PC-9 (cell line): ENCODE measurements at places on chromosomes 13 and 19. TPM values are rescaled to one million over a fixed set of nuclear protein-coding genes. Genes with fewer than 3 reads are reported as not detected.

The COMMD6 gene
- 117 and 118 TPM in 2 replicates for total RNA-seq

The MBD3L3 gene
- total RNA-seq = not detected in 2 replicates

The NKPD1 gene
- 0.37 and 0.75 TPM in 2 replicates for total RNA-seq

The TMEM86B gene
- total RNA-seq = 18.1 and 18.4 TPM in 2 replicates

The TEX101 gene
- not detected in 2 replicates for total RNA-seq

The CXCL17 gene
- total RNA-seq = 0.41 TPM in 1 of 2 replicates, not detected in the other

The ATXN8OS gene
- total RNA-seq = not detected in 2 replicates

GRCh38 chr13:37596805-37597204 lies 1.8 kb downstream of the POSTN start:
- DNase-seq = no peak

- no peak for DNase-seq
Observed at GRCh38 chr19:18710186-18710585, 26.7 kb downstream of the CRTC1 start.

DNA sequence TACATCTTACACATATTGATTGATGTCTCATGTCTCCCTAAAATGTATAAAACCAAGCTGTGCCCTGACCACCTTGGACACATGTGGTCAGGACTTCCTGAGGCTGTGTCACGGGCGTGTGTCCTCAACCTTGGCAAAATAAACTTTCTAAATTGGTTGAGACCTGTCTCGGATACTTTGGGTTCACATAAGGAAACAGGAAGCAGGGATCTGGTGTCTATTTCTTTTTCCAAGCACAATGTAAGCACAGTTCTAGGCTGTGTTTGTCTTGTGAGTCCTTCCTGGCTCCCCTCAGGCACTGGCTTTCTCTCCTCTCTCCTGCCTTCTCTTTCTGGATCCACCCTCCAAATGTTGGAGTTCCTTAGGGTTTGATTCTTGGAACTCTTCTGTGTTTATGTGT lies 27.6 kb upstream of the TPT1 start:
- no peak for DNase-seq

GRCh38 chr13:26544707-26545106 lies 12.8 kb upstream of the WASF3 start:
- no peak for DNase-seq

- DNase-seq = peak; percentile 57
Observed at GRCh38 chr19:47107202-47107952, 6.2 kb downstream of the ZC3H4 start.

DNA sequence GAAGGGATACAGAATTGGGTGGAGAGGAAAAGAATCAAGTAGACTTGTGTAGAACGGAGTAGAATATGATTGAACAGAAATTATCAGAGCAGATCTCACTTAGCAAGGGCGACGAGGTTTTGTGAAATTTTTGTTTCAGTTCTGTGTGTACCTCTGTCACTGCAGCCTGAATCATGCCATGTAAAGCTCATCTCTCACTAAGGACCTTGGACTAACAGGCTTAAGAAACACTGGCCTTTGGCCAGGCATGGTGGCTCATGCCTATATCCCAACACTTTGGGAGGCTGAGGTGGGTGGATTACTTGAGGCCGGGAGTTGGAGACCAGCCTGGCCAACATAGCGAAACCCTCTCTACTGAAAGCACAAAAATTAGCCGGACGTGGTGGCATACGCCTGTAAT lies 62.6 kb downstream of the MYH14 start:
- DNase-seq = no peak

DNA sequence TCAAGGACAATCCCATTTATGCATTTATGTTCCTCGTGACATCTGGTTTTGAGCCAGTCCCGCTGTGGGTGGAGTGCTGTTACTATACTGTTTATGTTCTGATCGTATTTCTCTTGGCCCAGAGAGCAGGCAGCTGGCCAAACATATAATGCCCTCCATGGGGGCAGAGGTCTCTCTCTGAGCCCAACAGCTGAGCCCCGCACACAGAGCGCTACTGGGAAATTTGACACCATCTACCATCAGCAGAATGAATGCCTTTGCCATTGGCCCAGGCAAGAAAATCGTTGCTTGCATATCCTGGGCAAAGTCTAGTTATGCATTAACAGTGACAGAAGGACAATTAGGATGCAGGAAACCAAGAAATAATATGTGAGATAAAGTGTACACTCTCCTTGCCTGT lies 126.8 kb upstream of the CACNA1A start:
- no peak for DNase-seq

DNA sequence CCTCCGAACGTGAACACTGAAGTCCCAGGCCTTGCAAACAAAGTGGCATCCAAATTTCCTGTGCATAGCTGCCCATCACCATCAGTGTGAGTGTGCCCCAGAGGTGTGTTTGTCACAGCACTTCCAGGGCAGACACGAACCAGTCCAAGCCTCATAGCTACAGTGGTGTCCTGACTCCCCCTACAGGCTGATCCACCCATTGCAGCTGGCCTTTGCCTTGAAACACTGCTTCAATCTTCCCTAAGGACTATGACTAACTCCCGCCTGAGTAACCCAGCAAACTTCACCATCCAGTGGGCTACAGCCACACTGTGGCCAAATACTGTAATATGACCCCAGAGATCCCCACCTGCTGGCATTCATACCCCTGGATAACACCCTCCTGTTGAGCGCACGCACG lies 3.9 kb downstream of the ZNF266 start:
- DNase-seq = peak; percentile 19

GRCh38 chr13:51644654-51645053 lies 60.4 kb downstream of the WDFY2 start:
- peak; percentile 75 for DNase-seq

DNA sequence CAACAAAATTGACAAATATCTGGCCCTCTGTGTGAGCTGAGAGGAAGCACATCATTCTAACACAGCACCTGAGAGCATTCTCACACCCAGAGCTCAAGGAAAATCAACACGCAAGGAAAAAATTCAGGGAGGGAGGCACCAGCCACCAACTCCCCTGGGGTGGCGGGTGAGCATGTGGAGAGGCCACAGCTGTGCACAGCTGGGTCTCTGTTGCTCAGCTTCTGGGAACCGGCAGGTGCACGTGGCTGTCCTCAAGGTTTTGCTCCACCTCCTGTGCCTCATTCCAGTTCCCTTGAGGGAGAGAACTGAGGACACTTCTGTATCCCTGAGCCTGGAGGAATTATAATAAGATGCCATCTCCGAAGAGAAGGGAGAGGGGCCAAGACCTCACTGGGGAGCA lies 134.0 kb downstream of the USP12 start:
- DNase-seq = no peak

DNA sequence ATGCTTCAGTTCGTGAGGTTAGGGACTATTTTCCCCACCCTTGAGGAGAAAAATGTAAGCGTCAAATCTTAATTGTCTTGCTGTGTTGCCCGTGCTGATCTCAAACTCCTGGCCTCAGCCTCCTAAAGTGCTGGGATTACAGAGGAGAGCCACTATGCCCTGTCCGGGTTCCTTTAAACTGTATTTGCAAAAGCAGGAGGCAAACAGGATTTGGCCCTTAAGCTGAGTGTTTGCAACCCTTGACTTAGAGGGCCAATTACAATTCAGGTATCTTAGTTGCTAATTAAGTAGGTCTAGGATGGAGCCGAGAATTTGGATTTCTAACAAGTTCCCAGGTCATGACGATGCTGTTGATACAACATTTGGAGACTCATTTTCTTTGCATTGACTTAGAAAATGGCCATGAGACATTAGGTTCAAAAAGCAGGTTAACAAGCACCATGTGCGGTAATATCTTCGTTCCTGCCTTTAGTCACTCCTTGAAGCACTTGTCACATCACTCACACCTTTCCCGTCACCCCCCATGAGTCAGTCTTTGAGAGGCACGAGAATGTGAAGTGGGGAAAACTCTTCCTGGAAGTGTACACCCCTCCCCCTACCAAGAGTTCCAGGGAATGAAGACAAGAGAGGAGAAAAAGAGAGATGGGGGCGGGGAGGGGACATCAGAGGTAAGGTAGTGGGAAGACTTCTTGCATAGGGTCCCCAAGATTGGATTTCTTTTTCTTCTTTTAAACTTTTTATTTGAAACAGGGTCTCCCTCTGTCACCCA lies 2.6 kb downstream of the NAPSA start:
- DNase-seq = no peak

DNA sequence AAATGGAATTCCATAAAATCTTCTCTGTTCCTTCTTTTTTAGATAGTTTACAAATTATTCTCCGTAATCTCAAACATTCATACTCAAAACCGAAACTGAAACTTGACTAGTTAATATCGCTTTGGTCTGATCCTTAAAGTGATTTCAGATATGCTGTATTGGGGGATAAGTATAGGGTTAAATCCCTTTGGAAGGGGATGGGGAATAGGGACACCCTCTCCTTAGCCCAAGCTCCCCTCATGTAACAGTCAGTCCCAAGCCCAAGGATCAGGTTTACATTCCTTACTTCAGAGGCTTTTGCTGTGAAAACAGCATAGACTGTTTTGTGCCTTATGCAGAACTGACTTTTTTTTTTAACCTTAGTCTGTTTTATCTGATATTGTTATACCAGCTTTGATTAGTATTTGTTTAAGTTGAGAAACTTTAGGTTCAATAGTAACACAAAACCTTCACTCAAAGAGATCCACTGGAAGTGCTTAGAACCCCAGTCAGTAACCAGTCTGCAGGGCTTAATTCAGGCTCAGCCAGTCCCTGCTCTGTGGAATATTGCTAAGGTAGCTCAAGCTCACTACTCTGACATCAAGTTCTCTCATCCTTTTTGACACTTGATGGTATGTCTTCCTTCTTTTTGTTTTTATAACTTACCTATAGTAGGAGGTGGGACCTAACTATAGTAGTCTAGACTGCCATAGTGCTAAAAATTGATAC lies 10.5 kb downstream of the CDADC1 start:
- DNase-seq = no peak

DNA sequence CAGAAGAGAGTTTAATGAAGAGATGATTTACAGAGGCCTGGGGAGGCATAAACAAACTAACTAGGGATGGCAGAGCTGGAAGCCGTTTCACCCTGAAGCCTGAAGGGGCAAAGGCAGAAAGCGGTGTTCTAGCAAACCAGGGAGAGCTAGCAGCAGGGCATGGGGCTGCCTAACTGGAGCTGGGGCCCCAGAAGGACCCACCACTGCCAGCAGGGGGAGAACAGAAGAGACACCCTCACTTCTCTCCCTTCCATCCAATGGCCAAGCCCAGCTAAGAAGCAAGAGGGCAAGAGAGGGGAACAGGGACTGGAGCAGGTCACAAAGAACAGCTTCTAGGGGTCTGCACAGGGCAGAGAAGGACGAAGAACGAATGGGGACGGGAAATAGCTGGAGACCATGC lies 195.5 kb downstream of the KATNAL1 start:
- DNase-seq = no peak

DNA sequence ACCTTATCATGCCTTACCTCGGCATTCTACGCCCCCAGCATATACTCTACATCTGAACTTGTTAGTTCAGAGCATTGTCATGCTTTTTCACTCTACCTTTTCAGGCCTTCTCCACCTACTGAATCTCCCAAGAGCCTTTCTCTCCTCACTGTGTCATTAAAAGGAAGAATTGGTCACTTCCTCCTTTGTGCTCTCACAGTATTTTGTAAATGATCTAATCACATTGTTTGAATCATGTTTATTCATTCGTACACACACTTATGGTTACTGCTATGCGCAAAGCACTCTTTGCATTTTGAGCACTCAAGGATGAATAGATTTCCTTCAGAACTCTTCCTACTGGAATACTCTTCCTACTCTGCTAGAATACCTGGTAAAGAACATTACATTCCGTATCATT lies 15.8 kb upstream of the ELF1 start:
- no peak for DNase-seq

GRCh38 chr13:46595136-46595884 lies 42.3 kb downstream of the LRCH1 start:
- peak; percentile 55 for DNase-seq

GRCh38 chr19:30269638-30270037 lies 102.5 kb upstream of the ZNF536 start:
- no peak for DNase-seq

DNA sequence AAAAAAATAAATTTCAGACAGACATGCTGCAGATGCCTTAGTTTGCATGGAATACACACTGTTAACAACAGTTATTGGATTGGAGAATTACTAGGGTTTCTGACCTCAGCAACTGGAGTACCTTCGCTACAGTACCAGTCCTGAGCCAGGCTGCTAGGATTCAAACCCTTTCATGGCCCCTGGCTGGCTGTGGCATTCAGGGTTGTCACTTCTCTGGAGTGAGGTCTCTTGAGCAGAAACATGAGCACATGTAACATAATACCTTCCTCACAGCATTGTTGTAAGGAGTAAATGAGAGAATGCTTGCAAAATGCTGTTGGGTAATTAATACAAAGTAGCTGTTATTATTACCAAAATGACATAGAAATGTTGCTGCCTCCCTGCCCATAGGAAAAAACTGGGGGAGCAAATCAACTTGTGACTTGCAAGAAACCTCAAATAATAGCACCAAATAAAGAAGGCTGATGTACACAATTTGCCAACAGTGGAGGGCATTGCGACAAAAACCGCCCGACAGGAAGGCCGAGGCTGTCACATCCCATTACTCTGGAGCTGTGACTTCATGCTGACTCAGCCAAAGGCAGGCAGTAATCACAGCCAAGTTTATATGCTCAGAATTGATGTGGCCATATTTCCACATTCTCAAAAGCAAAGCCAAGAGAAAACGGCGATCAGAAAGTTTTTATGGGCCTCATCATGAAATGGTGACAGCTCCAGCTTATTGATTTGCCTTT lies 100.4 kb downstream of the RFC3 start:
- DNase-seq = peak; percentile 71

GRCh38 chr19:6047741-6048251 lies 62.5 kb downstream of the RFX2 start:
- no peak for DNase-seq
